ENCODE measurements at places on chromosomes 7 and 10.

- DNase-seq, result no peak
These were observed 26.7 kb upstream of the CUX1 start for GRCh38 chr7:101790566-101791293.

DNA sequence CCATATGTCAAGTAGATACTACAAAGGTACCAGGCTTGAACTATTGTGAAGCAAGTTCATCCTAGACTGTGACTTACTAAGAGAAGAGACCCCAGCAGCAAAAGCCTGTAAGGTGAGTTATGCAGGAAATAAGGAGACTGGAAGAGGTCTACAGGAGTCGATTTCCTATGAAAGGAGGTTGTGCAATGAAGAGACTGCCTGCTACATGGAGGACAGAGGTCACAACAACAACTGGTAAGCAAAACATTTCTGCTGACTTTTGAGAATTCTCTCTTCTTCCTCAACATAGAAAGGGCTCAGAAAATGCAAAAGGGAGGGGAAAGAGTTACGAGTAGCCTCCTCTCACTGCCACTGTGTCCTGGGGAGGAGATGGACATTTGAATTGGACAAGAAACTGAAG lies 42.4 kb downstream of the PDK4 start:
- no peak for DNase-seq

GRCh38 chr7:11746591-11746990 lies 85.4 kb downstream of the THSD7A start:
- no peak for DNase-seq

DNA sequence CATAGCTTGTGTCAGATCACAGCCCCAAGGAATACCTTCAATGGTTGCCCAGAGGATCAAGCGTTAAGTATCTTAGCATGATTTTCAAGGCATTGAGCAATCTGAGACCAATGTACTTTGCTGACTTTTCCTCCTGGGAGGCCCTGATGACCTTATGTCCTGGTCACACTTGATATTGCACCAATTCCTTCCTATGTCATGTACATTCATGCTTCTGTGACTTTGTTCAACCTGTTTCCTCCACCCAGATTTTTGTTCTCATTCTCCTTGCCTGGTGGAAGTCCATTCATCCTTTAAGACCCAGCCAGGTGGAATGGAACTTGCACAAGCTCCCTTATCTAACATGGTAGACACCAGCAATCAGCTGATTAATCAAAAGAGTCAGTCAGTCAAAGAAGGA lies 160.8 kb downstream of the PFKFB3 start:
- DNase-seq, result no peak

- DNase-seq, result no peak
These were observed 23.0 kb downstream of the GSDME start for GRCh38 chr7:24734306-24734705.

- DNase-seq, result no peak
These were observed 2.2 kb downstream of the GTF2IRD1 start for GRCh38 chr7:74455928-74456327.

GRCh38 chr10:102433619-102434046 lies 1.3 kb upstream of the CUEDC2 start:
- no peak for DNase-seq

- no peak for DNase-seq
These were observed 66.5 kb downstream of the DGKB start for GRCh38 chr7:14836006-14836405.

DNA sequence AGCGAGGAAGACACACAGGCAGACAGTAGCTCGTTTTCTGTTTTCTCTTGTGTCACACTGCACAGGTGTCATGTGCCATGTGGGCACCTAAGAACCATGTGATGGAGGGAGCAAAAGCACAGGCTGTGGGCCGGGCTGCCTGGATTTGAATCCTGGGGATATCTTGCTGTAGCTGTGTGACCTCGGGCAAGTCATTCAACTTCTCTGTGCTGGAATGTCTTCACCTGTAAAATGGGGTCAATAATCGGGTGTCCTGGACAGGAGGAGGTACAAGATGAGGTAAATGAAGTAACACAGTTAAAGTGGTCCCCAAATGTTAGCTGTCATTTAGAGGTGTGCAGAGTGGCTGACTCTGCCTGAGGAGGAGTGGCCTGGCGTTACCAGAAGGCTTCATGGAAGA lies 246.9 kb downstream of the RPS24 start:
- no peak for DNase-seq

DNA sequence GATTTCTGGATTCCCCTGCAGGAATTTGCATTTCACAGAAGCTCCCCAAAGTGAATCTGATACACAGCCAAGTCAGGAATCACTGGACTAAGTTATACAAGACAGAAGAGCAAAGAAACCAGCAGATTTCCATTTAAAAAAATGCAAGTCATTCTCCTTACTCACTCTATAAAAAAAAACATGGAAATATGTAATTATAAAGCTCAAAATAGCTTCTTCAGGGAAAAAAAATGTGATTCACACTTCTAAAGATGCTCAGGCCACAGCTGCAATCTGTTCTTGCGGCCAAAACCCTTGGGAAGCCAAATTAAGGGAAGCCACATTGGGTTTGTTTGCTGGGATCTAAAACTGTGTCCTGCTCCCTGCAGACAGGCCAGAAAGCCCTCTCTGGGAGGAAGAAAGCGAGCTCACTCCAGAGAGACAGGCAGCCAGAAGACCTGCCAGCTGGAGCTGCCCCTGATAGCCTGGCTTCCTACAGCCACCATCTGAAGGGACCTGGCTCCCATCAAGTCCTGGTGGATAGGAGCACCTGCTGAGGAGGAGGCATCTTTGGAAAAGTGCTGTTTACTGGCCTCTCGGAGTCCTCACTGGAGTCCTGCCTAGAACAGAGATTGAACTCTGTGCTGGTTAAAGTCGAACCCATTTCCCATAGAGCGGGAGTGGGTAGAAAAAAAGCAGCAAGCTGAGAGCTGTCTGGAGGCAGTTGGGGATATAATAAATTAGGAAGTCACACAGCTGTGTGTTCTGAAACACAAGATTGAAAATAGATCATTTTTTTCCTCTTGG lies 359.2 kb upstream of the AOAH start:
- DNase-seq, result no peak

- DNase-seq, result no peak
These were observed 143.5 kb upstream of the UNC5B start for GRCh38 chr10:71068861-71069271.

GRCh38 chr10:43299579-43299978 lies 32.7 kb upstream of the RASGEF1A start:
- no peak for DNase-seq

DNA sequence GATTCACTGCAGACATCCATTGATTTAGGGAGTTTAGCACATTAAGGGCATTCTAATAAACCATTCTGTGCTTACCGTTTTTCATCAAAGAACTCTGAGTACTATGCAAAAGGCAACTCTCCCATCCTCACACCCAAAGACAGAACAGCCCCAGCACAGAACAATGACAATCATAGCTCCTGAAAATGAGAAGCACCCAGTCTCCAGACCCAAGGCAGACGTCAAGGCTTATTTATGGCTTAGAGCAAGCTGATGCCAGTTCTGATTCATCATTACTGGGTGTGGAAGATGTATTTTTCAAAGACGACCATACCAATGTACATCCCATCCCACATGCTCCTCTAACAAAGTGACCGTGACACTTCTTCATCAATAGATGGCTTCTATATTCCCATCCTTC lies 67.6 kb downstream of the OSBPL3 start:
- DNase-seq, result no peak

- no peak for DNase-seq
These were observed 96.7 kb upstream of the LAMB4 start for GRCh38 chr7:108226816-108227299.

DNA sequence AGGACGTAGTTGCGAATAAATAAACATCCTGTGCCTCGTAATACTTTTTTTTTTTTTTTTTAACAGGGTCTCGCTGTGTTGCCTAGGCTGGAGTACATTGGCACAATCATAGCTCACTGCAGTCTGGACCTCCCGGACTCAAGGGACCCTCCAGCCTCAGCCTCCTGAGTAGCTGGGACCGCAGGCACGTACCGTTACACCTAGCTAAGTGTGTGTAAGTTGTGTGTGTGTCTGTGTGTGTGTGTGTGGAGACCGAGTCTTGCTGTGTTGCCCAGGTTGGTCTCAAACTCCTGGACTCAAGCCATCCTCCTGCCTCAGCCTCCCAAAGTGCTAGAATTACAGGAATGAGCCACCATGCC lies 573 bp upstream of the PON2 start:
- no peak for DNase-seq

GRCh38 chr7:28638914-28639313 lies 226.6 kb downstream of the CREB5 start:
- DNase-seq, result no peak

- DNase-seq, result no peak
These were observed 242.0 kb upstream of the NPY start for GRCh38 chr7:24042028-24042427.

- no peak for DNase-seq
These were observed 259.9 kb downstream of the GLRX3 start for GRCh38 chr10:130396044-130396443.

DNA sequence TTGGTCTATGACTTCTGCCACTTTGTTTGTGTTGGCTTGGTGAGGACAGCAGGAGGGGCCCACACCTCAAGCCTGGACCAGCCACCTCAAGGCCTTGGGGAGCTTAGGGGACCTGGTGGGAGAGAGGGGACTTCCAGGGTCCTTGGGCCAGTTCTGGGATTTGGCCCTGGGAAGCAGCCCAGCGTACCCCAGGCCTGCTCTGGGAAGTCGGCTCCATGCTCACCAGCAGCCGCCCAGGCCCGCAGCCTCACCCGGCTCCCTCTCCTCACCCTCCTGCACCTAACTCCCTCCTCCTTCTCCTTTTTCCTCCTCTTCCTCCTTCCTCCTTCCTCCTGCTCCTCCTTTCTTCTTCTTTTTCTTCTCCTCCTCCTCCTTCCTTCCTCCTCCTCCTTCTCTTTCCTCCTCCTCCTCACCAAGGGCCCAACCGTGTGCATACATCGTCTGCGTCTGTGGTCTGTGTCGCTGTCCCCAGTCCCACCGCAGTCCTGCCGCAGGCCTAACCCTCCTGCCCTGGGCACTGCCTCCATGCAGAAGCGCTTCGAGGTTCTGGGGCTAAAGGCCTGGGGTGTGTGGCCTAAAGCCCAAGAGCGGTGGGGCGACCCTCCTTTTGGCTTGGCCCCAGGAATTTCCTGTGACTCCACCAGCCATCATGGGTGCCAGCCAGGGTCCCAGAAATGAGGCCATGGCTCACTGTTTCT lies 5.3 kb downstream of the EN2 start:
- no peak for DNase-seq

DNA sequence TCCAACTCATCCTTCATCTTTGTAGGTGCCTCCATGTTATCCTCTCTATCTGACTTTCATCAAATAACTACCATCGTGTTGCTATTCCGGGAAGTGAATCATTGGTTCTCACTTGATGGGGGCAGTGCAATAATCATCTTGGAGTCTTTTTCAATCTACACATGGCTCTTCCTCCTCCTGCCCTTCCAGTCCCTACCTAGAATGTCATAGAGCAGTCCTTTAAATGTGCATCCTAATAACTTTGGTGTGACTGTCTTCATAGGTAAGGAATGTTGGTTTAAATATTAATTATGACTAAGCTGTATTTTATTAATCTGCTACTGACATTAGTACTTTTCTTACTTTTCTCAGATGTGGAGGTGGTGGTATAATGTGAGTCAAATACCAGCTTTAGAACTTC lies 8.4 kb upstream of the CDK14 start:
- no peak for DNase-seq

DNA sequence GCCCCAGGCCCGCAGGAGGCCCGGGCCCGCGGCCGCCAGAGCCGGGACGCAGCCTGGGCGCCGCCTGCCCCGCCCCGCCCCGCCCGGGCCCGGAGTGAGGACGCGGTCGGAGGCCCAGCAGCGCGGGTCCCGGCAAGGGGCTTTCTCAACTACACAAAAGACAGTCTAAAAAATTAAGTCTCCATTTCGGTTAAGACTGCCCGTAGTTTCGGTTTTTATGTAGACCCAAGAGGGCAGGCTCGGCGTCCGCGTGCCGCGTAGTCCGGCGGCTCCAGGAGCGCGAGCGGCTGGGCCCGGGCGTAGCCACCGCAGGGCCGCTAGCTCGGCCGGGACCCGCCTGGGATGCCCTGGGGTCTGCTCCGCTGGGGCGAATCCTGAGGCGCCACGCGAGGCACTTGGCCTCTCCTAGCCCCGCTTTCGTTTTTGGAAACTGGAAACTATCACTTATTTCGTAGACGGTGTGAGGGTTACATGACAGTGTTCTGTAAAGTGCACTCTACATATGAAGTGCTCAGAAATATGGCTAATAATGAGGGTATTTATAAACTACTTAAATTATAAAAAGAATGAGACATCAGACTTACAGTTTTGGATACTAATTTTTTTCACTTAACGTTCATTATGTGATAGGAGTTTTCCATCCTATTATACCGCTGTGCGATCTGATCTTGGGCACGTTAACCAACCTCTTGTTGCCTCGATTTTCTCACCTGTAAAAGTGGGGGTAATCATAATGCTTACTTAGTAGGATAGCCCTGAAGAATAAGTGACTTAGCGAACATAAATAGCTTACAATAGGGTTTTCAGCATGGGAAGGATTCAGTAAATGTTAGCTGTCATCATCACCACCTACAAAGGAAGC lies 573 bp downstream of the BLVRA start:
- peak; percentile 77 for DNase-seq

GRCh38 chr10:110644598-110645462 lies 694 bp downstream of the RBM20 start:
- no peak for DNase-seq

DNA sequence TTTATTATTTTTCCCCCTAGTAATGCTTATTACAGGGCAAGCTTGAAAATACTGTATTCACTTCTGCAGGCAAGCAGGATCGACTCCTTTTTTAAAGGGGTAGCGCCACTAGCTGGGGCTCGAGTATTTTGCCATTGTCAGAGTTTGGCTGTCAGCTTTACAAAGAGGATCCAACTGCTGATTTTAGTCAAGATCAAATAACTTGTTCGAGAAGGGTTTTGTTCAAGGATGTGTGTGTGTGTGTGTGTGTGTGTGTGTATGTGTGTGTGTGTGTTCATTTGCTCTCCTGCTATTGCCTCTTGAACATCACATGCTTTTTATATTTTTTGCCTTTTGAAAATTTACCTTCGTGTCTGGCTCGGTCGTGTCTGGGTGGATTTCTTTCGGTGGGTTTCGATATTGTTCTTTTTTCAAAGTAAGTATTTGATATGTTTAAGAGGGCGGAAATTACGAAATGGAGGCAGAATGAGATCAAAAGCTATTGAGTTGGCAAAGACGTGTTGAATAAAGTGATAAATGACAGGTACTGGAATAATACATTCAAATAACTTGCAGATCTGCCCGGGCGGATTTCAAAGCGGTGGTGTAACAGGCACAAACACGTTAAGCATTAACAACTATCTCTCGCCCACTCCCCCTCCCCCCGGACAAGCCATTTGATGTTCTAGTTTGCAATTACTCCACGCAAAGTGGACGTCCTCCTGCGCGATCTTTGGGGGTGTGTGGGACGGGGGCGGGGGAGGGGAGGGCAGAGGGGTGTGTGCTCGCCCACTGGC lies 1.1 kb downstream of the ARID5B start:
- peak; percentile 74 for DNase-seq
